ENCODE measurements at places on chromosomes 12 and 14. TPM values are rescaled to one million over a fixed set of nuclear protein-coding genes. Genes with fewer than 3 reads are reported as not detected.

- no peak for DNase-seq
Observed at GRCh38 chr12:119694111-119694510, 26.2 kb downstream of the PRKAB1 start.

DNA sequence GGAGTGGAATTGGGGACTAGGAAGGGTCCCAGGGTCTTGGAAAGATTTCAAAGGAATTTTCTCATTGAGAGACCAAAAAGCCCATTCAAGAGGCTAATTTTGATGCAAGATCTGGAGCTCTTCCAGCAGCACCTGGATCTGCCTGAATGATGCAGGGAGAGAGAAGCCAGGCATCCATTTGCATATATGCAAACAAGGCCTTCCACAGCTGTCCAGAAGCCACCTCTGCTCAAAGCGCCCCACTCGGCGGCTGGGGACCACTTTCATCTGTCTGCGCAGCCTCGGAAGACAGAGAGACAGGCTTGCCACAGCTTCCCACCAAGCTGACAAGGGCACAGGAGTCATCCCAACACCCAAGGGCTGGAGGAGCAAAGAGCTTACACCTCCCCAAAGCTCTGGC is 295.6 kb downstream of the DPF3 start:
- DNase-seq: no peak

GRCh38 chr12:8648576-8649205 is 13.9 kb downstream of the MFAP5 start:
- DNase-seq: no peak

DNA sequence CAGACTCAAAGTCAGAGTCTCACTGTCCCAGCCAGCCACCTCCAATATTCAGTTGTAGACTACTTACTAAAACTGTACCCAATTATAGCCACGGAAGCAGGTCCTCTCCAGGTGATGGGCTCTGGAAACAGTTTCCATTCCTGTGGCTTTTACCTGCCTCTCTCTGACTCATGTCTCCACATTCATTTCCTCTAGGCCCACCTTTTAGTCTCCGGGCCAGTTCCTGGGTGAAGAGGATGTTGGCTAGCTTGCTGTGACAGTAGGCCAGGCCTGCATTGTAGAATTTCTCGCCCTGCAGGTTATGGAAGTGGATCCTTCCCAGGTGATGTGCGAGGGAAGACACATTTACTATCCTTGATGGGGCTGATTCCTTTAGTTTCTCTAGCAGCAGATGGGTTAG is 5.6 kb downstream of the RDH11 start:
- no peak for DNase-seq

B3GNT4 gene
- polyA plus RNA-seq: 2.5 TPM

DNAH10 gene
- 5.0 TPM for polyA plus RNA-seq

Data from right renal cortex interstitium (tissue), 3 donors.